ENCODE measurements at places on chromosomes 2 and 18. TPM values are rescaled to one million over a fixed set of nuclear protein-coding genes. Genes with fewer than 3 reads are reported as not detected.

The RNF125 gene
- 19.6 TPM for total RNA-seq

The HOXD11 gene
- not detected for total RNA-seq

The NOTO gene
- total RNA-seq, result not detected

GRCh38 chr2:220175967-220176366 is 548.5 kb downstream of the SLC4A3 start:
- no peak for DNase-seq

- no peak for DNase-seq
These were observed 378.5 kb upstream of the ID2 start for GRCh38 chr2:8303322-8303832.

- no peak for DNase-seq
These were observed 670.3 kb downstream of the NR4A2 start for GRCh38 chr2:155662224-155662623.

GRCh38 chr2:38026846-38027245 is 49.1 kb downstream of the CYP1B1 start:
- DNase-seq, result no peak

GRCh38 chr2:135991861-135992260 is 6.4 kb upstream of the DARS1 start:
- DNase-seq, result no peak

DNA sequence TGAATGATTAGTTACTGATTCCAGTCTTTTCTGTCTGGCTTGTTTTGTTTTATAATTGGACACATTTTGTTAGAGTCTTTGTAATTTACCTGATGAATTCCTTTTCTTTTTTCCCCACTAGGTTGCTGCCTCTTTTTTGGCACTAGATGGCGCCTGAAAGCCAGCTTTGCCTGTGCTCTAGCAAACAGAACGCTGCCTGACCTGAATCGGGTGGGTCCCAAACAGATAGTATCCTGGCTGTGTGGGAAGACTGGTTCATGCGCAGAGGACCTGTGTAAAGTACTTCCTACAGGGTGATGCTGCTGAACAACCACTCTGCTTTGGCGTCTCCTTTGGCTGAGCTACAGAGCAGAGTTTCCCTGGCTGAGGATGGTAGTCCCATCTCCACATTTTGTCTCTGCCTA is 288.2 kb downstream of the IKZF2 start:
- DNase-seq, result no peak

DNA sequence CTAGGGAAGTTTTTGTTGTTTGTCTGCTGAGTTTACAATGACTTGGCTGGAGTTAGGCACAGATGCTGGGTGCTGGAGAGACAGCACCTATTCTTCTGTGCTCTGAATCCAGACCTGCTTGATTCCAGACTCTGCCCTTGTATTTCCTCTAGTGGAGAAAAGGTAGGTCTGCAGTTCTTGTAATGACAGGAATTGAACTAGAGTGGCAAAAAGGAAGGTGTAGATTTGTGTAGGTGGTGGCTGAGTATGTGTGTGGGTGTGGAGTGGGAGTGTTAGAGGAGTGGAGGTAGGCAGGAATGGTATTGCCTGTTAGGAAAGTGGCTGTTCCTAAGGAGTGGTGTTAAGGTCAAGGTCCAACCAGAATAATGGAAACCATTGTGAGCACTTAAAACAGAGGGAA is 71.9 kb upstream of the LYPD6 start:
- DNase-seq, result no peak

All from omental fat pad (tissue), 4 donors.